ENCODE measurements at places on chromosomes 3 and 15. TPM values are rescaled to one million over a fixed set of nuclear protein-coding genes. Genes with fewer than 3 reads are reported as not detected.

- DNase-seq = no peak
These were observed 108.5 kb downstream of the PLCL2 start for GRCh38 chr3:16993227-16993626.

HEG1 gene
- polyA plus RNA-seq = 9.6 TPM

- no peak for DNase-seq
These were observed 401.5 kb downstream of the ZBTB20 start for GRCh38 chr3:114745322-114746240.

GRCh38 chr3:10996345-10997013 lies 3.9 kb downstream of the SLC6A1 start:
- no peak for DNase-seq

GRCh38 chr3:100759159-100759558 lies 49.9 kb downstream of the TFG start:
- DNase-seq = no peak

GRCh38 chr3:174315225-174315624 lies 543.9 kb upstream of the NAALADL2 start:
- DNase-seq = no peak

DNA sequence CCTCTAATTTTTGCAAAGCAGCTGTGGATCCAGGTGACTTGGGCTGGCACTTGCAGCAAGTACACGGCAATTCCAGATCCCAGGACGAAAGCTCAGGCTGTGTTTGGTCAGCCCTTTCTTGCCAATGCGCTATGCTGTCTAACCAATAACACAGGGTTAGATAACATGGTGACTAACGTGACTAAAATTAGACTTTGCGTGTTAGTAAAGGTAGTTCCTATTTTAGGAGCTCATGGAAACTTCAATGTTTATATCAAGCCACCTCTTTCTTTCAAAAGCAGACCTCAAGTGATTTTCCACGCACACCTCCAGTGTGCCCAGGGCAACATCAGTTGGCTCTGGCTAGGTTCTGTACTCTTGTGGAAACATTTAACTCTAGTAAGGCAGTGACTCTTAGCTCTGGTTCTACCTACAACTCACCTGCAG lies 32.5 kb downstream of the CDCP1 start:
- DNase-seq = no peak

ESYT3 gene
- 1.2 TPM for polyA plus RNA-seq

GRCh38 chr15:81113861-81114291 lies 20.2 kb upstream of the CFAP161 start:
- DNase-seq = no peak

- DNase-seq = no peak
These were observed 259.8 kb downstream of the MAGI1 start for GRCh38 chr3:65778968-65779367.

DNA sequence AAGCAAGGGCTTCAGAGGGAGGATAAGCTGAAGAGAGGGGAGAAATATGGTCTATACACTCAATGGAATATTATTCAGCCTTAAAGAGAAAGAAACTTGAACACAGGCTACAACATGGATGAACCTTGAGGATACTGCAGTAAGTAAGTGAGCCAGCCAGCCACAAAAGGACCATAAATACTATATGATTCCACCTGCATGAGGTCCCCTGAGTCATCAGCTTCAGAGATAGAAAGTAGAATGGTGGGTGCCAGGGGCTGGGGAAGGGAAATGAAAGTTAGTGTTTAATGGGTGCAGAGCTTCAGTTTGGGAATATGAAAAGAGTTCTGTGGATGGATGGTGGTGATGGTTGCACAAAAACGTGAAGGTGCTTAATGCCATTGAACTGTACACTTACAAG lies 68.4 kb upstream of the SEC13 start:
- DNase-seq = no peak

LYZL4 gene
- not detected for polyA plus RNA-seq

GRCh38 chr3:53705774-53706173 lies 140.4 kb downstream of the CHDH start:
- DNase-seq = no peak

CFAP20DC gene
- 0.38 TPM for polyA plus RNA-seq

GRCh38 chr3:13273604-13274105 lies 146.5 kb downstream of the NUP210 start:
- no peak for DNase-seq

DNA sequence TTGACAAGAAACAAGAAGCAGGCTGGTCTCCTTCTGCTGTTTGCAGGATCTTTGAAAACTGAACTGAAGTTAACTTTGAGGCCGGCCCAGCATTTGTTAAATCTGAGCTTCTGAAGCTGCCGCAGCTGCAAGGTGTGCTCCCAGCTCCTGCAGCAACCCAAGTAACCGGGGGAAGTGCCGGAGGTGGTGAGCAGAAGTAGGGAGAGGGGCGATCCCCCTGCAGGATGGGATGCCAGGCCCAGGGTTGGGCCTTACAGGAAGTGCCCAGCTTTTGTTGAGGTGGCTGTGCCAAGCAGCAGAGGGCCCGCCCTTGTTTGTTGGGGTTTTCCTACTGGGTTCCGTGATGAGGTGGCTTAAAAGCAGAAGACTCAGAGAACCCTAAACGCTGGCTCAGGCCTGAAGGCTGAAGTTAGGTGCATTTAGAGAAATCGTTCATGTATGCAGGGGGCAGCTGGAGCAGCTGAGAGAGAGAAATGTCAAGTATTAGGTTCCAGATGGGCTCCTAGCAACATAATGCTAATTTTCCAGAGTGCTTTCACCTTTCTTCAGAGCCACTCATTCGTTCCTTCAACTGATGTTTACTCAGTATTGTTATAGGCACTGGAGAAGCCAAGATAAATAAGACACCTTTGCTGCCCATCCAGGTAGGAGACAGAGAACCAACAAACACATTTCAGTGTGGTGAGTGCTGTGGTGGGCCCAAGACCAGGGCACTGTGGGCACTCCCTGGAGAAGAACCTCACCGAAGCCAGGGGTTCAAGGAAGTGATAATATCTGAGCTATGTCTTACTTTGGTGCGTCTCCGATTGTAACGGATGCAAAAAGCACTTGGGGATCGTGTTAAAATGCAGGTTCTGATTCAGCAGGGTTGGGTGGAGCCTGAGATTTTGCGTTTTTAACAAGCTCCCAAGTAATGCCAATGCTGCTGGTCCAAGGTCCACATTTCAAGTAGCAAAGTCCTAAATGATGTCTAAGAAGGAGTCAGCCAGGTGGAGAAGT lies 42.2 kb upstream of the PLCL2 start:
- DNase-seq = peak; percentile 45

ALDH1A2 gene
- polyA plus RNA-seq = 1.6 TPM

TLR9 gene
- 0.05 TPM for polyA plus RNA-seq

GRCh38 chr15:63475707-63476106 lies 28.7 kb upstream of the USP3 start:
- no peak for DNase-seq

GRCh38 chr3:183099838-183100204 lies 525 bp upstream of the MCCC1 start:
- no peak for DNase-seq

DNA sequence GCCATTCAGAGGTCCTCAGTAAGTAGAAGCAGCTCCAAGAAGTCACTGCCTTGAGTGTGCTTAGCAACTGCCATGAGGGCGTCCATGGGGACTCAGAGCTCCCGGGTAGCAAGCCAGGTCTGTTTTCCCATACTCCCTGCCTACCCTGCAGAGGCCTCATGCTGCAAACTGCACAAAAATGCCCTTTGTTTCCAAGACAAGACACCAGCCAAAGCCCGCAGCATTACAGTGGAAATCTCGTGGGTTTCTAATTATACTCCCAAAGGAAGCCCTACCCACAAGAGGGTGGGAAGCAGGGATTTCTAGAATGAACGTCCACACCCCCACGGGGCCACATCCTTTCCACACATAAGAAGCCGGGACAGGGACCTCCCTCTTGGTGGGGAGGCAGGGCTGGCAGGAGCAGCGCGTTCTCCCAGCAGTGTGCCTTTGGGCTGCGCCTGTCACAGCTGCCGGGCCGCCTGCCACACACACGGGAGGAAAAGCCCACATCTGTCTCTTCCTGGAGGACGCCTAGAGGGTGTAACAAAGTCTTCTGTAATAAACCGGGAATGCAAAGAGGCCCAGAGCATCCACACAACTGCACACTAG lies 31.1 kb downstream of the FAM174B start:
- peak; percentile 42 for DNase-seq

All from pancreas (tissue), 10 donors.